ENCODE measurements at places on chromosomes 2 and 18. TPM values are rescaled to one million over a fixed set of nuclear protein-coding genes. Genes with fewer than 3 reads are reported as not detected.

Gene CABYR
- 11.4 TPM for total RNA-seq

Gene HOXD8
- 26.5 TPM for total RNA-seq

Gene IGFBP2
- 423 TPM for total RNA-seq

Gene SLC9A4
- total RNA-seq: 0.40 TPM

Gene G6PC2
- total RNA-seq: not detected

DNA sequence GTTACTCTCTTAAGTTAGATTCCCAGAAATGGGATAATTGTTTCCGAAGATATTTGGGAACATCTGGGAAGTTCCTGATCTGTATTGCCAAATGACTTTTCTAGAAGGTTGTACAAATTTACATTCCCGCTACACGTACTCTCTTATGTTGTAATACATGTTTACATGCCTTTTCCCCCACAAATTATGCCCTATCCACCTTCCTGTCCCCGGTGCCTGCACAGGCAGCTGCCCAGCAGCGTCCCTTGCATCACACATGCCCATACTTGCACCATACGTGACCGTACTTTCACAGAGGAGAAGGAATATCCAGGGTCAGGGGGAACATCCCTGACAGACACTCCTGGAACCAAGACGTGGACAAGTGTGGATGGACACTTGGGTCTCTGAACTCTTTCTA lies 24.2 kb upstream of the KLF11 start:
- no peak for DNase-seq

DNA sequence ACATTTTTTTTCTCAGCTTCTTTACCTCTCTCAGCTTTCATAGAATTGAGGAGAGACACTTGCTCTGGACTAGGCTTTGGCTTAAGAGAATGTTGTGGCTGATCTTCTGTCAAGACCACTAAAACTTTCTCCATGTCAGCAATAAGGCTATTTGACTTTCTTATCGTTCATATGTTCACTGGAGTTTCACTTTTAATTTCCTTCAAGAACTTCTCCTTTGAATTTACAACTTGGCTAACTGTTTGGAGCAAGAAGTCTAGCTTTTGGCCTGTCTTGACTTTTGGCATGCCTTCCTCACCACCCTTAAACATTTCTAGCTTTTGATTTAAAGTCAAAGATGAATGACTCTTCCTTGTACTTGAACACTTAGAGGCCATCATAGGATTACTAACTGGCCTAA lies 104.4 kb upstream of the SLC39A10 start:
- DNase-seq: no peak

GRCh38 chr2:69149631-69150215 lies 136.7 kb downstream of the ANTXR1 start:
- DNase-seq: no peak

GRCh38 chr2:224083638-224084037 lies 44.6 kb upstream of the SERPINE2 start:
- no peak for DNase-seq

- no peak for DNase-seq
These were observed 84.1 kb upstream of the POMC start for GRCh38 chr2:25252291-25253152.

GRCh38 chr2:80291656-80292055 lies 12.9 kb downstream of the LRRTM1 start:
- DNase-seq: no peak

DNA sequence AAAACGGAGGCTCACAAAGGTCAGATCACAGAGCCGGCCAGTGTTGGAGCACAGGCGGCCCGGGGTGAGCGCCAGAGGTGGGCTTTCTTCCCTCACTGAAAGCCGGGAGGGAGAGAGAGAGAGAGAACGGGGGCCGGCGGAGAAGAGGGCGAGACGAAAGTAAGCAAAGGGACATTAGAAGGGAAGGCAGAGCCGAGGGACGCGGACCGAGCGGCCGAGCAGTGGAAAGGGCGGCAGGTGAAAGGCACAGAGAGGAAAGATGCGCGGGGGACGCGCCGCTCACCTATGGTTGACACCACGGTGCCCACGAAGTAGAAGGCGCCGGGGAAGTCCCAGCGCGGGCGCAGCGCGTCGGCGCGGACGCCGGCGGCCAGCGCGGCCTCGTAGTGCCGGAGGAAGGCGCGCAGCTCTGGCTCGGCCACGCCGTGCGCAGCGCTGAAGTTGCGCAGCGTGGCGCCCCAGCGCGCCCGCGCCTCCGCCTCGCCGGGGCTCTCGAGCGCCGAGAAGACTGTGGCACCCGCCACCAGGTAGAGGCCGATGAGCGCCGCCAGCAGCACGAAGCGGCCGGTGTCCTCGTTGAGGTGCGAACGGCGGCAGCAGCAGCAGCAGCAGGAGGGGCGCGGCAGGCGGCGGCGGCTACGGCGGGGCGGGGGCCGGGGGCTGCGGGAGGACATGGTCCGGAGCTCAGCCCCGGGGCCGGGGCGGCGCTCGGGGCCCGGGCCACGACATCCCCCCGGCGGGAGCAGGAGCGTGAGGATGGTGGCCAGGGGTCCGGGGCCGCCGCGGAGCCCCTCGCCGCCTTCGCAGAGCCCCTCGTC lies 166.9 kb downstream of the MSH2 start:
- DNase-seq: no peak

DNA sequence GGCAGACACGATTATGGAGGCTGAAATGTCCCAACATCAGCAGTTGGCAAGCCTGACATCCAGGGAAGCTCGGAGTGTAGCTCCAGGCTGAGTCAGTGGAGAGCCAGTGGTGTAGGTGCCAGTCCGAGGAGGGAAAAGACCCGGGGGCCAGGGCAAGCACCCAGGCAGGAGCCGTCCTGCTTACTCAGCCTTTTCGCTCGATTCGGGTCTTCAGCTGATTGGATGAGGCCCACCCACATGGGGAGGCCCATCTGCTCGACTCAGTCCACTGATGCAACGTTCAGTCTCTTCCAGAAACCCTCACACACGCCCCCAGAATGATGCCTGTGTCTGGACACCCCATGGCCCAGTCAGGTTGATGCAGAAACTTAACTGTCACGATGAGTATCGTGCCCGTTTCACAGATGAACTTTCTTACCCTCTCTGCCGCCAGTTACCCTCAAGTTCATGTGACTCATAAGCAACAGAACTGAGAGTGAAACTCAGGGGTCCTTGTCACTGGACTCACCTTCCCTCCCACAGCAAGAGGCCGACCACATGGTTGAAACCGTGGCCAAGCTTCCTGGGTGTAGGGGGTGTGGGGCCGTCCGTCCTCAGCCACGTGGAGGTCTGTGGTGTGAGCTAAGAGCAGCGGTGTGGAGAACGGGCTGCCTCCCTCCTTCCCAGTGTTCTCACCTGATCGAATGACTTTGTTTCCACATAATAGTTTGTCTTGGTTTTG lies 197.4 kb upstream of the HDAC4 start:
- no peak for DNase-seq

DNA sequence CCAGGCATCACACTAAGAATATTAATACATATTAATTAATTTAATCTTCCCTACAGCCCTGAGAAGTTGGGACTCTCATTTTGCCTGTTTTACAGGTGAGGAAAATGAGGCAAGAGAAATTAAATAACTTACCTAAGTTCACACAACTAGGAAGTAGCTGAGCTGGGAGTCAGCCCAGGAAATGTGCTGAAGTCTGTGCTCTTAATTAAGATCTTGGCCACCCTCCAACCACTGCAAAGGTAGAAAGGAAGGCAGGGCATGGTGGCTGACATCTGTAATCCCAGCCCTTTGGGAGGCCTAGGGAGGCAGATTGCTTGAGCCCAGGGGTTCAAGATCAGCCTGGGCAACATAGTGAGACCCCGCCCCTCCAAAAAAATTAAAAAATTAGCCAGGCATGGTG lies 12.9 kb upstream of the MGAT4A start:
- no peak for DNase-seq

DNA sequence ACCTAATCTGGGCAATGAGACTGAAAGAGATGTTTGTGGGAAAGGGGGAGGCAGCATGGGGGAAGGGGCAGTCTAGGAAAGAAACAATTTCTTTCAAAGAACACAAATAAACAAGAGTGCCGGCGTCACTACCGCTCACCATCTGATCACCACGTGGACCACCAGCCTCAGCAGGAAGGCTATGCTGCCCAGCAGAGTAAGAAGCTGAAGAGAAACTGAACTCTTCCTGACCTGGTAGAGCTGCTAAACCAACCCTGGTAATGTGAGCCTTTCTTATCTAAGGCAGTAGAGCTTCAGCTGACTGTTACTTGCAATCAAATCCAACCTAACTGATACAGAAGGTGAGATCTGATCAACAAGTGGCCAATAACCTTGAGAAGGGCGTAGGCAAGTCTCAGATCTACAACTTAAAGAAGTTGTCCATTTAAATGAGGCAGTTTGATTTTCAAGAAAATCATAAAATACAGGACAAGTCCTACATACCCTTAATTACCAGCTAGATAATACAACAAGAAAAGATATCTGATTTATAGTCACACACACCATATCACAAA lies 44.2 kb upstream of the SPTBN1 start:
- no peak for DNase-seq

DNA sequence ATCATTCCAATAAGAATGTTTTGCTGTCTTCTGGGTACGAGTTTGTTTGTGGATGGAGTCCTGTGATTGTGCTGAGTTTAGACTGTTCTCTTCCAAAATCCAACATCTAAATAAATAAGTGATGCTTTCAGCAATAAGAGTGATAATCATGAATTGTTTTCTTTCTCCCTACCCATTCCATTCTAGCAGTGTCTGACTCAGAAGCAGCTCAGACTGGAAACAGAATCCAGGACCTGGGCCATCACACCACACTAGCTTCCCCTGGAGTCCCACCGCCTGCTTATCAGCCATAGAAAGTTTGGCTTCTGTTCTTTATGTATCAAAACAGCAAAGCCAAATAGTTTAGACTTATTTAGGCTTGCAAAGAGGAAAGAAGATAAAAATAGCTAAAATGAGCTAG lies 76.4 kb upstream of the CNGA3 start:
- no peak for DNase-seq

DNA sequence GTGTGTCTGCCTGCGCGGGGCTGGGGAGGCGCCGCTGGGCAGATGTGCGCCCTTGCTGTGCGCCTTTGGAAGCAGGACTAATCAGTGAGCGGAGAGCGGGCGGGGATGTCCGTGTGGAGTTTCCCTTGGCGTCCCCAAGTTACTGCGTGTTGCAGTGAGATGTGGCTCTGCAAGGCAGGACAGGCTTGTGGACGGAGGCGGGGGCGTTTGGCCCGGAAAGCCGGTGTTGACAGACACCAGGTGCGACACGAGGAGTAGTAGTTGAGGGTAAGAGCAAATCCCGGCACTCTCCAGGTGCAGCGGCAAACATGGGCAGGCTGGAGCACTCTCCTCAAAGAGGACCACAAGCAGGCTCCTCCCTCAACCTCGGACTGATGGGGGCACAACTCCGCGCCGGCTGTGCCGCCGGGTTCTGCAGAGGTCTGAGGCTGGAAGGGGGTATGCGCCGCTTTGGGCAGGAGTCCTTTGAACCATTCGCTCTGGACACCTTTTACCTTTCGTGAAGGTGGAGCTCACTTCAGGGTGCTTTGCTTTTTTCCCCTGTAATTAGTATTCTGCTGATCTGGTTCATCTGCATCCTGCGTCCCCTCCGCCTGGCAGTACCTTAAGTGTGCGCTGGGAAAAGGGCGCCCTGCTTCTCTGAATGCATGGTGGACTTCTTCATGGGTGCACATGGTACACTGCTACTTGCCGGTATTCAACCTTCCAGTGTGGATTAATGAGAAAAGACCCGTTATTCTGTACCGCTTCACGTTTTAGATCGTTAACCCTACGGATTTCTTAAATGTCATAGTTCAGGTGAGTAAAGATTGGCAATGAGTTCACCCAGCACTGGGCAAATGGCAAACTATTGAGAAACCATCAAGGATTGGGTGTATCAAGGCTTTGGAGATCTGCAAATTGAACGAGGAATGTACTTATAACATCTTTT lies 608 bp downstream of the CDH7 start:
- no peak for DNase-seq

- no peak for DNase-seq
These were observed 29.2 kb upstream of the HNRNPLL start for GRCh38 chr2:38631976-38632375.

- DNase-seq: no peak
These were observed 131.9 kb upstream of the ALKAL2 start for GRCh38 chr2:419687-420317.

DNA sequence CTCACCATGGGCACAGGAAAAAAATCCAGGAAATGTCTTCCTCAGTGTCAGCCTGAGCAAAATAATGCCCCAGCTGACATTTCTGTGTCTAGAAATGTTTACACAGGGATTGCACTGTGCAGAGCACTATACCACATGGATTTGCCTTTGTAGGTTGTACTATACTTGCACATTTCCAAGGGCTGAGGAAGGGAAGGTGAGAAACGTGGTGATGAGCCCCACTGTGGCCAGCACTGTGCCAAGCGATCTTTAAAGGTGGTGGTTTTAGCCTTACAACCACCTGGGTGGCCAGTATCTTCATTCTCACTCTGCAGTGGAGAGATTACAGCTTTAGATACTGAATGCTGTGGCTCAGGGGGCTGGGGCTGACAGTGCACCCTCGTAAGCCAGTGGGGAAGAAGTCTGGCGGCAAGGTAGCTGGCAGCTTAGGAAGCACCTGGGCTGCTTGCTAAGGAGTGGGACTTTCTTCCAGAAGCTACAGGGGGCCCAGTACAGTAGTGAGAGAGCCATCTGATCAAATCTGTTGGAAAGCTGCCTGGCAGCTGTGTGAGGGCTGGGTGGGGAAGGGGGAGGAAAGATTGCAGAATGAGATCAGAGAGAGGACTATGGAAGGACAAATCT lies 81.4 kb upstream of the MSH2 start:
- DNase-seq: no peak
